ENCODE measurements at places on chromosomes 5 and 9. TPM values are rescaled to one million over a fixed set of nuclear protein-coding genes. Genes with fewer than 3 reads are reported as not detected.

- DNase-seq: no peak
These were observed 4.6 kb upstream of the SUSD3 start for GRCh38 chr9:93053781-93054331.

- DNase-seq: no peak
These were observed 54.8 kb downstream of the HRH2 start for GRCh38 chr5:175712681-175713085.

- no peak for DNase-seq
These were observed 9.8 kb upstream of the CPEB4 start for GRCh38 chr5:173878224-173878967.

RNF180 gene
- polyA plus RNA-seq: 0.64 TPM

INSL4 gene
- not detected for polyA plus RNA-seq

RPS14 gene
- polyA plus RNA-seq: 2,096 TPM
